Left lung (tissue), 14 donors: ENCODE measurements at places on chromosomes 12 and 14. TPM values are rescaled to one million over a fixed set of nuclear protein-coding genes. Genes with fewer than 3 reads are reported as not detected.

Gene DHRS2
- 0.55 TPM for total RNA-seq

Gene LRRK2
- total RNA-seq: 515 TPM

DNA sequence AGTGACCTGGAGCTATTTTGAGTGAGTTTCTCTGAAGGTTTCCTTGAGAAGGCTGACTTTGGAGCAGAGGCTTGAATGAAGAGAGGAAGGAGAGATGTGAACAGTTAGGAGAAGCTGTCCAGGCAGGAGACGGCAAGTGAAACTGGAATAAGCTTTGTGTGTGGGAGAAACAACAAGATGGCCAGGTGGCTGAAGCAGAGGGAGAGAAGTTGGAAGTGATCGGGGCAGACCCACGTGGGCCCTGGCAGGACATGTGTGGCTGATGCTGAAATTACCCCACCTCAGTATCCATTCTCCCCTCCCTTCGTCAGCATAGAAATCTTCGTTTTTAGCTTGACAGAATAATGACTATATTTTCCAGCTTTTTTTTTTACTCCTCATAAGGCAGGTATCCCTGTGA is 809.2 kb upstream of the TMEM132C start:
- H3K27me3 ChIP-seq: peaks cover 39% of the 10 kb centered on the region
- no peak overlapping the region for H3K4me3 ChIP-seq
- DNase-seq: no peak

- H3K36me3 ChIP-seq: no peaks in the 10 kb centered on the region
- DNase-seq: no peak
- no peaks in the 10 kb centered on the region for H3K4me1 ChIP-seq
- no peak overlapping the region for H3K4me3 ChIP-seq
- H3K27ac ChIP-seq: no peak overlapping the region
Observed at GRCh38 chr14:22748631-22749068, 17.8 kb upstream of the OXA1L start.

- H3K27me3 ChIP-seq: no peaks in the 10 kb centered on the region
- DNase-seq: no peak
- H3K4me1 ChIP-seq: peaks cover 51% of the 10 kb centered on the region
- no peaks in the 10 kb centered on the region for H3K36me3 ChIP-seq
- H3K4me3 ChIP-seq: no peak overlapping the region
Observed at GRCh38 chr12:12559719-12560296, 2.9 kb downstream of the DUSP16 start.

DNA sequence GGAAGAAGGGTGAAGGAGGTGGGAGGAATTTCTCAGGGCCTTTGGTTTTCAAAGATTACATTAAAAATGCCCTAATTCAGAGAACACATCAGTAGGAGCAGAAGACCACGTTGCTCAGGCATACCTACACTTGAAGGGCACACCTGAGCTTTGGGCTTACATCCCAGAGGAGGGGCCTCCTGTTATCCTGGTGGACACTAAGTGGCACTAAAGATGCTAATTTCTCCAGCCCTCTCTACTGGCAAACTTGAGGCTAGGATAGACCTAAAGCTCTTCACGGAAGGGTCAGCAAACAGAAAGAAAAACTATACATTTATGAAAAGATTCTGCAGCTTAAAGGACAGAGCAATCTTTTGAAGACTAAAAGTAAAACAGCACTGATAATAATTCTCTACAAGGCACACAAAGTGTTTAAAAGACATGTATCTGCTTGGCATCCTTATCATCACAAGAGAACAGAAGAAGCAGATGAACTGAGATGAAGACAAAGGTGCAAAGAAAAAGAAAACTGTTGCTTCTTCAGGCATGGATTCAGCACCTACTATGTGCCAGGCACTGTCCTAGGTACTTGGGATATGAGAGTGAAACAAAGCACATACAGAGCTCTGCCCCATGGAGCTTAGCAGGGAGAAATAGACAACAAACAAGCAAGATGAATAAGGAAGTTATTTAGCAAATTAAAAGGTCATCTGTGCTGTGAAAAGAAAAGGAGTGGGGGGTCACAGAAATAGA is 137.5 kb downstream of the NUAK1 start:
- no peak for DNase-seq
- no peaks in the 10 kb centered on the region for H3K27me3 ChIP-seq
- H3K4me3 ChIP-seq: no peak overlapping the region
- no peak overlapping the region for H3K27ac ChIP-seq
- H3K4me1 ChIP-seq: no peaks in the 10 kb centered on the region

- H3K4me1 ChIP-seq: no peaks in the 10 kb centered on the region
- H3K27ac ChIP-seq: no peak overlapping the region
- no peak overlapping the region for H3K4me3 ChIP-seq
- no peaks in the 10 kb centered on the region for H3K27me3 ChIP-seq
- DNase-seq: no peak
Observed at GRCh38 chr14:33257796-33258195, 319.1 kb downstream of the NPAS3 start.
